ENCODE measurements at places on chromosomes 2 and 18.

GRCh38 chr2:31088504-31089195, 49.6 kb downstream of the GALNT14 start:
- no peaks in the 10 kb centered on the region for H3K27me3 ChIP-seq
- no peak overlapping the region for H3K27ac ChIP-seq
- H3K36me3 ChIP-seq: peaks cover 4% of the 10 kb centered on the region
- H3K4me1 ChIP-seq: no peaks in the 10 kb centered on the region

DNA sequence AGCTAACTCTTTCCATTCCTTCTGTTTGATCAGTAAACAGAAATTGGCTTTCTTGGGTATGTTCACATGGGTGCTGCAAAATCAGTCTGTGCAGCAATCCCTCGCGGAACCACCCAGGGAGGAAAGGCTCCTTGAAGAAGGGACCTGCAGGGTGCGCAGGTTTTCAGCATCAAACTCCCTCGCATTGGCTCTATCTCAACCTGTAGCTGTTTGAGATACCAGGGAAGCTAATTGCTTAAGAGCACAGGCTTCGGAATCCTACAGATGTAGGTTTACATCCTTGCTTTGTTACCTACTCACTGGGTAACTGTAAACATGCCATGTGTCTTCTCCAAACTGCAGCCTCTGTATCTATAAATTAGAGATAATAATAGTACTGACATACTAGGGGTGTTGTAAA, 43.2 kb downstream of the LAMA3 start:
- no peaks in the 10 kb centered on the region for H3K36me3 ChIP-seq
- DNase-seq: no peak
- no peaks in the 10 kb centered on the region for H3K4me1 ChIP-seq
- H3K27ac ChIP-seq: no peak overlapping the region
- no peak overlapping the region for H3K4me3 ChIP-seq

DNA sequence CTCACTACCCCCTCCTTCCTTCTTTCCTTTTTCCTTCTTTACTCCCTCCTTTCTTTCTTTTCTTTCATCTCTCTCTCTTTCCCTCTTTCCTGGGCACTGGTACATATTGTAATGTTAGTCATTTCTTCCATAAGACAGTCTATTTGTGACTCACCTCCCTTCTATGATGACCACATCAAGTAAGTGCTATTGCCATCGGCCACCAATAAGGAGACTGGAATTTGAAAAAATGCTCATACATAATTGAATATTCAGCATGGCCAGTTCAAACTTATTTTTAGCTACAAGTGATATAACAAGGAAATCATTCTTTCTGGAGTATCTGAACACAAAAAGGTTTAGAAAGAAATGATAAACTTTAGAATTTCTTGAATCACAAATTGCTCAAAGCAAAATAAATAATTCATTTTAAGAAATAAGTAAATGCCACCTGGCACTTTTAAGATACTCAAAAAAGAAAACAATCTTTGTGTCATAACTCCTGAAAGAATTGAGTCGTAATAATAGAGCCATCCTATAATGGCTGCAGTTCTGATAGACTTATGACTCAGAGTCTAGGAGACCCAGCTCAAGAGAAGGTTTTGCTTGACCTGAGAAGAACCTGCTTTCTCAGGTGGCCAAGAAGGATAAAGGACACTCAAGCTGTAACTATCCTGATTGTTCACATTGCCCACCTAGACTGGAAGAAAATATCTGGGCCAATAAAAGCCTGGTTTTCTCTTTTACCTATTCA, 51.6 kb upstream of the CCBE1 start:
- no peak overlapping the region for H3K27ac ChIP-seq

DNA sequence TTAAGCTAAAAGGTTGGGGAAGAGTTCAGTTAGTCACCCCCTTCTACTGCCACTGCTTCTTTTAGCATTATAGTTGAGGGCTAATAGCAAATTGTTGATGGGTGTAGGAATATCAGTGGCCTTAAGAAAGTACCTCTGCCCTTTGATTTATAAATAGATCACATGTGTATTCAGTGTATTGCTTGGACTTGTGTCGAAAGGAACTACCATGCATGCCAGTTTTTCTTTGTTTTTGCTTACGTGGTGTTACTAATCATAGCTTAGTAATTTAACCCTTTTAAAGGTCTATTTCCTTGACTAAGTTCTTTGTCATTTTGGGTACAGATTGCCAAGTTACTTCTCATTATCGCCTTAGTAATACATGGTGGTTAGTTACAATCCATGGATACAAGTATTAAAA, 85.6 kb downstream of the MIB1 start:
- H3K36me3 ChIP-seq: peaks cover 2% of the 10 kb centered on the region
- H3K4me1 ChIP-seq: no peaks in the 10 kb centered on the region
- DNase-seq: no peak
- no peak overlapping the region for H3K27ac ChIP-seq
- no peaks in the 10 kb centered on the region for H3K27me3 ChIP-seq

- no peaks in the 10 kb centered on the region for H3K27me3 ChIP-seq
- H3K27ac ChIP-seq: no peak overlapping the region
- no peak overlapping the region for H3K4me3 ChIP-seq
- H3K4me1 ChIP-seq: no peaks in the 10 kb centered on the region
- no peak for DNase-seq
Observed at GRCh38 chr18:67232991-67233390, 283.5 kb downstream of the DSEL start.

- H3K36me3 ChIP-seq: no peaks in the 10 kb centered on the region
- H3K27ac ChIP-seq: peak within 1 kb of the TSS; percentile 36
- peaks cover 24% of the 10 kb centered on the region for H3K27me3 ChIP-seq
- peaks cover 22% of the 10 kb centered on the region for H3K4me1 ChIP-seq
Observed at GRCh38 chr2:188291617-188292347, at the start of gene GULP1. GULP1 (plus strand) TSS chr2:188291874; CDS start chr2:188477703, 185,829 bp downstream.

- H3K27ac ChIP-seq: no peak overlapping the region
- no peaks in the 10 kb centered on the region for H3K27me3 ChIP-seq
- H3K36me3 ChIP-seq: peaks cover 2% of the 10 kb centered on the region
- H3K4me1 ChIP-seq: peaks cover 25% of the 10 kb centered on the region
Observed at GRCh38 chr18:49168281-49168985, 217.7 kb upstream of the SMAD7 start.

DNA sequence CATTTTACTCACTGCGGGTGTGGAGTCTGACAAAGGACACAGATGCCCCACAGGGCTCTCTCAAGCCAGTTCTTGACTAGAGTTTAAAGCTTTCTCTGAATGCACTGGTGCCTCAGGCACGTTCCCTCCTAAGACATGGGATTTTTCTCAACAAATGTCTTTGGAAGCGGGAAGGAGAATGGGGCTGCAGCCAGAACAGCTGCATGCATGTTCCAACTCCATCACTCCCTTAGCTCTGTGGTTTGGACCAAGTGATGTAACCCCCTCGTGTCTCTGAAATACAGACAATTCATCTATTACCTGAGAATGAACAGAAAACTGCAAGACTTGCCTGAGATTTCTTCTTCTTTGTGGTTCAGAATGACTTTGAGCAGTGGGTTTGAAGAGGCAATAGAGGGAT, 141.7 kb upstream of the SERPINE2 start:
- no peaks in the 10 kb centered on the region for H3K36me3 ChIP-seq
- no peaks in the 10 kb centered on the region for H3K4me1 ChIP-seq
- H3K4me3 ChIP-seq: no peak overlapping the region
- H3K27me3 ChIP-seq: no peaks in the 10 kb centered on the region
- no peak for DNase-seq
- H3K27ac ChIP-seq: no peak overlapping the region

DNA sequence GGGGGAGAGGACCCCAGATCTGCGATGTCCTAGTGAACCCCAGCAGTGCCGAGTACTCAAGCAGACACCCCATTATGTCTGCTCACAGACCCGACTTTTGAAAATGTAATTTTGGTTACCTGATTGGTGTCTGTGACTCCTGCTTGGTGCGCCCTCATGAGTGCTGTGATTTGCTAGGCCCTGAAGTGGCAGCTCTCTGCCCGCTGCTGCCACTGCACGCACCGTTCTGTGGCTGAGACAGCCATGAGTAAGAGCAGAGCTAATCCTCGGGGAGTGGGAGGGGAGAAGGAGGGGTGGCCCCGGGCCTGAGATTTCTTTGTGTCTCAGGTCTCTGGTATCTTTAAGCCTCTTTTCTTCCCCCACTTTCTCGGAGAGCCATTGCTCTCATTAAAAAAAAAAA, 18.2 kb downstream of the FHOD3 start:
- DNase-seq: no peak
- H3K27ac ChIP-seq: no peak overlapping the region
- H3K36me3 ChIP-seq: no peaks in the 10 kb centered on the region
- peaks cover 7% of the 10 kb centered on the region for H3K27me3 ChIP-seq

DNA sequence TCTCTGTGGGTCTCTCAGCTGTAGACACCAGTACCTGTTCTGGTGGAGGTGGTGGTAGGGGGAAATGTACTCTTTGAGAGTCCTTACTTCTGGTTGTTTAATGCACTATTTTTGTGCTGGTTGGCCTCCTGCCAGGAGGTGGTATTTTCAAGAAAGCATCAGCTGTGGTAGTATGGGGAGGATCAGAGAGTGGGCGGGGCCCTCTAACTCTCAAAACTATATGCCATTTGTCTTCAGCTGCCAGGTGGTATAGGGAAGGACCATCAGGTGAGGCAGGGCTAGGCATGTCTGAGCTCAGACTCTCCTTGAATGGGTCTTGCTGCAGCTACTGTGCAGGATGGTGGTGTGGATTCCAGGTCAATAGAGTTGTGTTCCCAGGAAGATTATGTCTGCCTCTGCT, 1100.8 kb downstream of the CNTNAP5 start:
- no peak overlapping the region for H3K4me3 ChIP-seq
- H3K4me1 ChIP-seq: no peaks in the 10 kb centered on the region
- no peak overlapping the region for H3K27ac ChIP-seq
- no peak for DNase-seq
- no peaks in the 10 kb centered on the region for H3K27me3 ChIP-seq

DNA sequence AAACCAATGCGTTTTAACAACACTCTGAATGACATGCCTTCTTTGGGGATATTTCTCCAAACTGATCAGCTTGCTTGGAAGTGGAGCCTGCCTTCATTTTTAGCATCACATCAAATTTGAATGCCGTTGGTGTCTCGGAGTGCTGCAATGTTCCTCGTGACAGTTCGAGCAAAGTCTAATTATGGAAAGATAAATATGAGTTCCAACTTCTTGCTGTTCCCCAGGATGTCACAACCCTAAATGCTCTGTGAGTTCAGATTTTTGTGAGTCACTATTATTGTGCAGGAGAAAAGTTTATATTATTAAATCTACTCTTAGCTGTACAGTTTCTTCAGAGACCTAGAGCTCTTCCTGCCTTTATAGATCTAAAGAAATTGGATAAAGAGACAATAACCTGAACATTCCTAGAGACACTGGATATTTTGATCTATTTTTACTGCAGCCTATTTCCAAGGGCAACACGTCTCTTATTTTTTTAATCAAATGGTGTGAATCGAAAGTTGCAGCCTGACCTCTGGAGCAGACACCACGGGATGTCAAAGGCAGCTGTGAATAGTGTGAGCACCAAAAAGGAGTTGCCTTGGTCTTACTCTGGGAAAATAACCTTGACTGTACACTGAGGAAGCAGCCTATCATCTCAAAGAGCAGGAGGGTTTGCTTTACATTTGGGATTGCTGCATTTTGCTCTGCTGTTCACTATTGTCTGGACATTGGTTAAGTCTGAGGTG, 330.1 kb downstream of the TDRD15 start:
- no peaks in the 10 kb centered on the region for H3K27me3 ChIP-seq
- no peaks in the 10 kb centered on the region for H3K36me3 ChIP-seq
- no peak overlapping the region for H3K4me3 ChIP-seq
- no peak overlapping the region for H3K27ac ChIP-seq

GRCh38 chr2:1965726-1966125, 221.4 kb upstream of the PXDN start:
- H3K27ac ChIP-seq: no peak overlapping the region
- H3K36me3 ChIP-seq: no peaks in the 10 kb centered on the region
- no peak overlapping the region for H3K4me3 ChIP-seq

DNA sequence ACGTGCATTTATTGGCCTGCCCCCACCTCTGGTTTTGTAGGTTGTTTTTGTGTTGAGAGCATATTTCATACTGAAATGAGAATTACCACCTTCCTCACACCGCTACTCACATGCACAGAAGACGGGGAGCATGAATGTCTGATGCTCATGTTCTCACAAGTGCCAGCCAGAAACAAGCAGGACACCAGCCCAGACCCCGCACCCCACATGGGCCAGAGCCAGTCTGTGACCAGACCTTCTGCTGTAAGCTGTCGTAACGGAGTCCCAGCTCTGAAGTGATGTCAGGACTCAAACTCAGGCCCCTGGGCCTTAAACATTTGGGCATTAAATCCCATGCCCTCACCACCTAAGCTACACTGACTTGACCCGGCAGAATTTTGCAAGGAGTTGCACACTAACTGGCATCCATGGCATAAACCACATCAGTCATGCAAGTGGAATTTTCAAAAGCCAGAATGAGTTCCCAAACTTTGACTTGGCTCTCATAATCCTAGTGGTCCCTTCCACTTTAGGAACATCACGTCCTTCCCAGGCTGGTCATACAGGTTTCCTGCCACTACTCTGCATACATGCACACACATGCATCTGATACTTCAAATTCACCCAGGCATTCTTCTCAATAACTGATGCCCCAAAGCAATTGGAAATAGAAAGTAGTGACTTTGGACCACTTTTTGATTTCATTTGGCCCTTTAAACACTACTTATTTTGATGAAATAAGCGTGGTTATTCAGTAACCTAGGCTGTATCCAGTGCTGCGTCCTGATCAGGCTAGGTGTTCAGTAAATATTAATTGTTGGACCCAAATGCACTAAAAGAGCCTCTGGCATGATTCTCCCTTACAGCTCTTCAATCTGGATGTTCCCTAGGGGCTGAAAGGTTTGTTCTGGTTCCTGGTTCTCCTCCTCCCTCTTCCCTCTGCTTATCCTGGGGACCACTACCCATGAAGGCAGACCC, 223.1 kb upstream of the ID2 start:
- H3K36me3 ChIP-seq: no peaks in the 10 kb centered on the region
- no peak overlapping the region for H3K4me3 ChIP-seq
- DNase-seq: no peak
- peaks cover 37% of the 10 kb centered on the region for H3K4me1 ChIP-seq
- no peak overlapping the region for H3K27ac ChIP-seq
- no peaks in the 10 kb centered on the region for H3K27me3 ChIP-seq

DNA sequence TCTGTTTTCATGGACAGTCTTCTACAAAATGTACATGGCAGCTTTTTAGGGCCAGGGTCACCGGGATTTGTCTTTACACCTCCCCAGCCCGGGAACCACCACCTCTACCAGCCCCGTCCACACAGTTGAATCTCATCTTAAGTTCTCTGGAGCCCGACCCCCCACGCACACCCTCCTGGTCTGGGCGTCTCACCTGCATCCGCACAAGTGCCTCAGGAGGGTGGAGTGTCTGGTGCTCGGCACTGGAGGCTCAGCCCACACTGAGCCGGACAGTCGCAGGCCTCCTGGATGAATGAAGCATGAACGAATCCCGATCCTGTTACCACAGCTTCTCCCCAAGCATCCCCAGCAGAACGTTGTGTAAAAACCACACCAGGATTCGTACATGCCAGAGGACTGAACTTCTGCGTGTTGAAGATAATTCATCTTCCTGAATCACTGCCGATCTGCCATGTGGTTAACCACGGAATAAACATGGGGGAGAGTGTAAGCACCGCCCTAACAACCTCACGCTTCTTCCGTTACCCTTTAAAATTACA, 162.0 kb downstream of the RTP5 start:
- peak; percentile 32 for DNase-seq
- no peak overlapping the region for H3K4me3 ChIP-seq
- no peaks in the 10 kb centered on the region for H3K36me3 ChIP-seq
- peaks cover 37% of the 10 kb centered on the region for H3K27me3 ChIP-seq
- H3K27ac ChIP-seq: no peak overlapping the region

GRCh38 chr2:68766376-68766845, 31.8 kb downstream of the ARHGAP25 start:
- no peaks in the 10 kb centered on the region for H3K27me3 ChIP-seq
- H3K4me3 ChIP-seq: peak overlapping the region; percentile 35
- H3K36me3 ChIP-seq: no peaks in the 10 kb centered on the region
- peak; percentile 89 for DNase-seq

Measured in common myeloid progenitor, CD34-positive (primary cell).